ENCODE measurements at places on chromosomes 1 and 21.

DNA sequence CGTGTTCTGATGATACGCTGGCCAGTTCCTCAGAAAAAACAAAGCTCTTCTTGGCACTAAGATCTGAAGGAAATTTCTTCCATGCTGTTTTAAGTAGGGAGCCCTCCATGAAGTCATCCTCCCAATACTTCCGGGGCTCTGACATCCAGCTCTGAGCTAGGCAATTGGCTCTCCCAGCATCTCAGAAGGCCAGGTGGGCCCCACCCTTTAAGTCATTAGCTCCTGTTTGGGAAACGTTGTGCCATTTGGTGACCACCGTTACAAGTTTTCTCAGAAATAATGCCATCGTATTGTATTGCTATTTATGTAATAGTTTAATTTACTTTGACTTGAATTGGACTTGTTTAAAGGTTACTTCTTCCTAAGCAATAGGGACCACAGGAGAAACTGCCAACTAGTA lies 130.3 kb upstream of the EDN2 start:
- no peak for DNase-seq

GRCh38 chr1:248155927-248156326 lies 11.0 kb downstream of the OR2M5 start:
- DNase-seq: no peak

GRCh38 chr1:65323246-65323645 lies 13.9 kb downstream of the DNAJC6 start:
- DNase-seq: no peak

DNA sequence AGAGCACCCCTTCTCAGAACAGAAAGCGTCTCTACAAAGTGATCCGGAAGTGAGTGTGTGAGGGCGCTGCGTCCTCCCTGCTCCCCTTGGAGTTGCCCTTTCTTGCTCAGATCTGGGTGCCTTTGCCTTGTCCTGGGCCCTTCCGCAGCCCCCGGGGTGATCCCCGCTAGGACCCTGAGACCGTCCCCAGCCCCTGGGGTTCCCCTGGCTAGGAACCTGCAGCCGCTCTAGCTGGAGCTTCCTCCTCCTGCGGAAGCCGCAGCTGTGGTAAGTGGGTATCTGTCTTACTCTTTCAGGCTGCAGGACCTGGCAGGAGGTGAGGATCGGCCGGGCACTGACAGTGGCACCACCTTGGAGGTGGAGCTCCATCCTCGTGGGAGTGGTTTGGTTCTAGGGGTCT lies 11.2 kb downstream of the RRP1 start:
- no peak for DNase-seq

DNA sequence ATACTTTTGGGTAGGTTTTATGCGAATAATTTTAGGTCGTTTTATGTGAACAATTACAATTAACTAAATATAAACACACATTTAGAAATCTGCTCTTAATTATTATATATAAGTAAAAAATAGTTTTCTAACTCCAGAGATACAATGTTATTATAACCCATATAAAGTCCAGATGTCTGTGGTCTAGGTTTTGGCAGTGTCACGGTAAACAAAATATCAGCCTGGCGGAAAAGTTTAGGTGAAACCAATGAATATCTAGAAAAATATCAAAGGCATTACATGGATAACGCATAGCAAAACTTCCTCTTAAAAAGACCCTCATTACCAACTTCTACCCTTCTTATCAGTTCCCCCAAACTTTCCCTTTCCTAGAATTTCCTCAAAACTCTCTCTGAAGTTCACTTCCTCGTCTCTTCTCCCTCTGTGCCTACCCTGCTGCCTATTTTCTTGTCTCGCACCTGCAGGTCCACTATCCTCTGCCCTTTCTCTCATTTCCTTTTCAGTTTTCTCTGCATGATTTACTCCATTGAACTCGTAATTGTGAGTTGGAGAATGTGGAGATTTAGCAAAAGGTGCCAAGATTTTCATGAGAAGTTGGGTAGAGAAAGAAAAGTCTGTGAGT lies 21.8 kb downstream of the VTCN1 start:
- no peak for DNase-seq

DNA sequence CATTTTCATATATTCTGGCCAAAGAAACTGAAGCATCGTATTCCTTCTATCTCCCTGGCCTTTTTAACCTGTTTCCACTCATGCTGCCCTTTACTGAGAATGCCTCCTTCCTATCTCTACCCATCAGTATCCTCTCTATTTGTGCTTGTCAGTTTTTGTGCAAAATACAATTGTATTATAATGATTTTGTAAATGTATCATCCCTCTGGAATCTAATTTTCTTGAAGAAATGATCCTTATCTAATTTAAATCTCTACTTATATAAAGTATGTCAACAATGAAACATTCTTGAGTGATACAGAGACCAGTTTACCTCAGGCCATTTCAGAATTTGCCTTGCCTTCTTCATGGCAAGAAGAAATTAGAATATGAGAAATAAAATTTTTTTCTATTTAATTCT lies 59.0 kb upstream of the TEKT2 start:
- no peak for DNase-seq

DNA sequence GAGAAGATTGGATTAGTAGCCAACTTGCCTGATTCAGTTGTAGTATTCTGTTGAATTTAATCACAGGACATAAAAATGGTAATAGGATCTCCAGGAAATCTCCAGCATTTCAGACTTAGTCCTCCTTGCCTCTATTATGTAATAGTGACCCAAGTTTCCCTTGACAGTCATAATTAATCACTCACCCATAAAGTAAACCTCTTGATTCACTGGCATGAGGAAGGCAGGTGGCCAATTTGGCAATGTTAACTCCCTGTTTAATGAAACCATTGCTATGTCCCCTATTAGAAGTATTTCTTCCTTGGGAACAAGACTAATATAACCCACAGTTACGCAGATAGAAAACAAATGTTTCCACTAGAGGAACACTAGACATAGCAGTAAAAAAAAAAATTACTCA lies 604.8 kb upstream of the CXADR start:
- no peak for DNase-seq

DNA sequence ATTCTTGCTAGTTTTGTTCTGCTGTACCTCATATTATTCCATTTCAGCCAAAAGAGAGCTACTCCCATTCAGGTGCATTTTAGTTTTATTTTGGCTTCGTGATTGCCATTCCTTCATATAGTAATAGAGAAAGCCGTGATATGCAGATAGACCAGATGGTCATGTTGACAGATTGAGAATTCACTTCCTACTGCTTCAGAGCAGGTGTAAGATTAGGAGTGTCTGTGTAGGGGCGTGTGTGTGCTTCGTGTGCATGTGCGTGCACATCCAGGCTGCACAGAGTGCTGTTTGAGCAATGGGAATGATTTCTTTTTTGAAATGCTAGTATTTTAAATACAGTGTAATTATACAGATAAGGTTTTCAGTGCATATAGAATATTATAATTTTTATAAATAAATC lies 10.3 kb downstream of the NFIA start:
- no peak for DNase-seq

DNA sequence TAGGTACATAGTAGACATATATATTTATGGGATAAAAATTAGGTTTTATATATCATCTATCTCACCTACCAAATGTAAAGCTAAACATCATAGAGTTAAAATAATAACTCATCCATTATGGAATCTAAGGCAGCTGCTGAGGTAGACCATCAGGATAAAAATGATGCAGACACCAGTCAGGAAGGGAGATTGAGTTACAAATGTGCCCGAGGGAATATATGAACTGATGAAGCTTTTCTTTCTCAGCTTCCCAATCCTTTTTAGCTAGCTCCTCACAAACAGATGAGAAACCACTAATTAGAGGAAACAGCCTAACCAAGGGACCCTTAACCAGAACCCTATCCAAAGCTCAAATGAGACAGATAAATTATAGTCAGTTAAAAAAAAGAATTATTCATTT lies 20.9 kb downstream of the TTLL7 start:
- no peak for DNase-seq

DNA sequence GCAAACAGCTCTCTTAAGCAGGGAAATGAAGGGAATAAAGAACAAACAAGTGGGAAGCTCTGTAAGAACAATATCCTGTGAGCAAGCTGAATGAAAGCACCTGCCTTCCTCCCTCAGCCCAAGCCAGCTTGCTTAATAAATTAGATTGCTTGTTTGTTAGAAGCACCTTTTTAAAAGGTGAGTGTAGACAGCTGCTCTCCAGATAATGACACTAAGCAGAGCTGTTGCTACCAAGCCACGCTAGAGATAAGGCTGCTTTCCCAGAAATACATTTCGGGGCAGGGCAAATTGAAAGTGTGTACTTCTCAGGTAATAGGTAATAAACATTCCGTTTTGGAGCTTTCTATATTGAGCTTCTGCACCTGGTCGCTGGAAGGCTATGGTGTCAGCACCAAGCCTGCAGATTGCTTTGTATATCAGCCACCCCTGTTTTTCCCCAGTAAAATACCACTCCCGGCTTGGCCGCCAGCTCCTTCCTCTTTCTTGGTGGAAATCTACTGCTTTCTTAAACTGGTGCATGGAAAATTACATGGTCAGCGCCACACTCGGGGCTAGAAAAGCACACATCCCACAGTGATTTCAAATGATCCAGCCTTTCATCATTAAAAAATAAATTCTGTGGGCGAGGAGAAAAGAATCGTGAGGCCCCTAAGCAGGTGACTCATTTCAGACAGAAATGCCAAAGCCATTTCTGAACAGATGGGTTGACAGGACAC lies 151.3 kb downstream of the ETS2 start:
- no peak for DNase-seq

- no peak for DNase-seq
These were observed 7.1 kb downstream of the PSRC1 start for GRCh38 chr1:109275706-109276345.

DNA sequence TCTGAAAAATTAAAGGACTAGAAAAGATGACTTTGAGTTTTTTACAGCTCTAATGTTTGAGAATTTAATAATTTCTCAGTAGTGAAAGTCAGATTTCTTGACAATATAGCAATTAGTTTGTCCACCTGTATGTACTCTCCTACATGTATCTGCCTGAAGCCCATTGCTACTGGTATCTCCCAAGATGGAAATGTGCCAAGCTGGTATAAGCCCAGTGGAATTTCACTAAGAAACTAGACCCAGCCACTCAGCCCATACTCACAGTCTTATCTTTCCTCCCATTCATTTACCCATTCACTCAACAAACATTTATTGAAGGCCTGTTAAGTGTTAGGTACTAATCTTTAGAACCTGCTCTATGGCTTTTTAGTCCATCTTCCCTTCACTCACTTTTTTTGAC lies 21.6 kb upstream of the TRIM45 start:
- no peak for DNase-seq

- DNase-seq: no peak
These were observed 27.1 kb downstream of the SAMSN1 start for GRCh38 chr21:14519000-14519399.

DNA sequence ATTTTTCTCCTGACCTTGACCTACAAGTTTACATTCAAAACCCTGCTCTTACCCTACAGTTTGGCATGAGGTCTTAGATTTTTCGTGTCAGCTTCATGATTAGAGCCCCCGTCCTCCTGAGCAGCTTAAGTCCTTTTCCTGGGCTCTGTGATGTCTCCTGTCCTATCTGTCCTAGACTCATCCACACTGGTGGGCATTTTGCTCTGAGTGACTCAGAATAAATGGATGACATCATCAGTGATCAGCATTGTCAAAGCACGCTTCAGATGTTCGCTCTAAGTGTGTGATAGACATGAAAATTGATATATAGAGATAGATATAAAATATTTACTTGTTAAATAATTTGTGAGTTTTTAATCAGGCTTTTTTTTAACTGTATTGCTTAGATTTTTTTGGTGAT lies 21.8 kb downstream of the RGS13 start:
- no peak for DNase-seq

DNA sequence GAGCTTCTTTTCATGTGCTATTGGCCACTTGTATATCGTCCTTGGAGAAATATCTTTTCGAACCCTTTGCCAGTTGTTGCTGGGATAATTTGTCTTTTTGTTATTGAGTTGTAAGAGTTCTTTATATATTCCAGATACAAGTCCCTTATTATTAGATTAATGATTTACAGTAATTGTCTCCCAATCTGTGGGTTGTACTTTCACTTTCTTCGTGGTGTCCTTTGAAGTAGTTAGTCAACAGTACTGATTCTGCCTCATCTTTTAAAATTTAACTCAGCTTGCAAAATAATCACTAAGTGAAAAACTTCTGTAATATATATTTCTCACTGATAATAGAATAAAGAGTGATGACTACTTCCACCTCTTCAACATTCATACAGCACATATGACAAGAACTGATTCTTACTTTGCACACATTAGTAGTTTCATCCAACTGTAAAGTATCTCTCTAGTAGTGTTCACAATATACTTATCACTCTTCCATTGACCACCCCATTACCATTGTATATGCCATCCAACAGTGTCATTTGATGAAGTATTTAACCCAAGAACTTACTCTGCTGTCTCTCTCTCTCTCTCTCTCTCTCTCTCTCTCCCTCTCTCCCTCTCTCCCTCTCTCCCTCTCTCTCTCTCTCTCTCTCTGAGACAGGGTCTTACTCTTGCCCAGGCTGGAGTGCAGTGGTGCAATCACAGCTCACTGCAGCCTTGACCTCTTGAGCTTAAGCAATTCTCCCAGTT lies 104.2 kb upstream of the DMRTA2 start:
- DNase-seq: no peak

- DNase-seq: no peak
These were observed 111.9 kb downstream of the GLIS1 start for GRCh38 chr1:53627031-53627430.

GRCh38 chr1:15863156-15863901 lies 15.8 kb downstream of the SPEN start:
- no peak for DNase-seq

DNA sequence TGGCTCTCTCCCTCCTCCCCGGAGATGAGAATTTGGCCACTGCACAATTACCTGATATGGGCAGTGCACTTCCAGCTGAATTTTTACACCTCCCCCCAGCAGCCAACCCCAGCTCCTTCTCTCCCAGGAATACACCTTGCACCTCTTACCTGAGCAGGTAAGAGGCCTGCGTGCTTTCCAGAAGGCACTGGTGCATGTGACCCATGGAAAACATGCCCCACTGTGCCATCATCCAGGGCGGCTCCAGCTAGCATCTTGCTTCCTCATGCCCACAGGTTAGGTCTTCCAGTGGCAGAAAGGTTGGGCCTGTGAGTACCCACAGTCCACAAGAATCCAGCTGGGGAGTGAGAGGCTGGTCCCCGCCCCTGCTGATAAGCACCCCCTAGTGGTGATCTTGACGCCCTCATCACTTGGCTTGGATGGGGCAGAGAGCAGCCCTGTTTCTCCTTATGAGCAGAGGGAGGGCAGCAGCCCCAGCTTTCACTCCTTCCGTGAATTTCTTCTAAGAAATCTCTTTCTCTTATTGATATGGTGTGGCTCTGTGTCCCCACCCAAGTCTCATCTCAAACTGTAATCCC lies 57.8 kb downstream of the EDARADD start:
- peak; percentile 5 for DNase-seq

DNA sequence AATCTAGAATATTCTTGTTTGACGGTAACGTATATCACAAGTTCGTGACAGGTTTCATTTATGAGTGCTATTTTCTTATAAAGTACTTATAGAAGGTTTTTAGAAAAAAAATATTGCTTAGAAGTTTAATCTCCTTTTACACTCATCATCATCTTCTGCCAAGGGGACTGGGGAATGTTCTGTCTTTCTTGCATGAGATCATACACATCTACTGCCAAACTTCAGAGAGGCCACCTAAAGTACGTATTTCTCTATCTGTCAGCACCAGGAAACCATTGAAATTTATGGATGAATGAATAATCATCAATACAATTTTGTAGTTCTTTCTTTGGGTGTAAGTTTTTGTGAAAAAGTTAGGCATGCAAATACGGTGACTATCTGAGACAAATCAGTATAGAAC lies 245.8 kb downstream of the SPATA17 start:
- no peak for DNase-seq

Data from stimulated activated CD8-positive, alpha-beta memory T cell treated with anti-CD3 and anti-CD28 coated beads, Interleukin-4, amount 100 ng/mL, for 24 hours (primary cell).